ENCODE measurements at places on chromosomes 2 and 18.

DNA sequence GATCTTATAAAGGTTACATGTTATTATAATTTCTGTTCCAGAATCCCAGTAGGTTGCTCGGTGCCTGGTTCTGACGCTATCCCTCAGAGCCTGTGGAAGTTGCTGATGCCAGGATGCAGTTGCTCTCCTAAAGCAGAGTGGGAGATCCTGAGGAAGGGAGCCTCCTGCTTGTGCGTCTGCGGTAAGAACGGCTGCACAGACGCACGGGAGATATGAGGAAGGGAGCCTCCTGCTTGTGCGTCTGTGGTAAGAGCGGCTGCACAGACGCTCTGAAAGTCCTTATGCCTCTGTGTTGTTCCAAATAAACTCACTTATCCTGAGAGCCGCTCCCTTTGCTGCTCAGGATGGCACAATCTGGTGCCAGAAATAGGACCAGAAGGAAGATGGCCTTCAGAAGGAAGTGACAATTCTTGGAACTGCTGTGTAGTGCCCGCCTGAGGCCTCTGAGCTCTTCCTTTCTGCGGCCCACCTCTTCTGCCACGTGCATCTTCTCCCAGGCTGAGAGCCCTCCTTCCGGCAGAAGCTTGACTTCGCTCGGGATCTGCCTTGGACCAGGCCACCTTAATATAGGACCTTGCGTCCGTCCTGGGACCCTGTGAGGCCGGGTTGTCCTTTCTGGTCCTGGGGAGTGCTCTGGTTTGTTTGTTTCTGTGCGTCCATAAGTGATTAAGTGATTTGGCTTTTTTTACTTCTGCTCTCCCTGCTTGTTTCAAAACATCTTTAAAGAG is 89.5 kb downstream of the RTP5 start:
- no peak for DNase-seq

DNA sequence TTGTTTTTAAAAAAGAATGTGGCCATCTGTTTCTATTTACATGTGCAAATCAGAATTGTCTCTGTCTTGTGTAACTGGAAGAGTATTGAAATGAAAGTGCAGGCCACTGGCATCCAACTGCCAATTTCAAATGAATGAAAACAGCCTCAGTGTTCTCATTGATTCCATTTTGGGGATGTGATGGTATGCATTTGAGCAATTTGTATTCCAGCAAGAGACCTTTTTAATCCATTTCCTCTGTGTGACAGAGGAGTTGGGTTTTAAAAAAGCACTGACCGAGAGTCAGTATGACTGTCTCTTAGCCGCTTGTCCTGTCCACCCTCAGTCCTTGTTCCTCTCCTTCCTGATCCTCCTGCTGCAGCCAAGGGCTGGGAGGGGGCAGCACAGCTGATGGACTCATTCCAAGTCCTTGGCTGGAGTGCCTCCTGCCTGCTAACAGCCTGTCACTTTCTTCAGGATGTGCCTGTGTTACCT is 50.0 kb downstream of the ASAP2 start:
- no peak for DNase-seq

- DNase-seq, result no peak
Observed at GRCh38 chr2:240293557-240294461, 141.7 kb upstream of the GPC1 start.

DNA sequence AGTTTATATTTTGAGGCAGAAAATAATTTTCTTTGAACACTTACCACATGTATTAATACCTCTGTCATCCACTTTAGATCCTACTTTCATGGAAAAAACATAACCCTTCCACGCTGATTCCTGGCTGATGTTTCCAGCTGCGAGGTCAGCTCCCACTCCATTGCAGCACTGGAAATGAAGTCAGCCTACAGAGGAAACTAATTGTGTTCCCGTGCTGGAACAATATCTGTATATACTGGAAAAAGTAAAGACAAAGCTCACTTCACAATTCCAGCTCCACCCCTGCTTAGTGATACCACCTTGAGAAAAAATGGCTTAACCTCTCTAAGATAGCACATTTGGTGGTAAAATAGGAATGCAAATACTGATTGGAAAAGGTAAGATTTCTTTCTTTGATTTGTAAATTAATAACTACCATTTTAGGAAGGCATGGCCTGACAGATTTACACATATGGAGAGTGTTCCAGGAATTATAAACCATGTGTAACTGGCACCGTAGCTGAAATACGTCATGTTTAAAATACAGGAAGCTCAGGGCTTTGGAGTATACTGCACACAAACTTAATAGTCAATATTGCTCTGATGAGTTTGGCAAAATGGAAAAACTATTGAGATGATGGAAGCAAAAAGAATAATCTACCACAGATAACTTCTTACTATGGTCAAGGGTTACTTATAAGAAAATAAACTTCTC is 90.0 kb downstream of the TRIB2 start:
- no peak for DNase-seq

- DNase-seq, result no peak
Observed at GRCh38 chr2:26274058-26274613, 29.4 kb downstream of the HADHB start.

- no peak for DNase-seq
Observed at GRCh38 chr2:9029721-9030120, 26.2 kb upstream of the MBOAT2 start.

GRCh38 chr18:67710639-67711038 is 194.1 kb upstream of the DSEL start:
- no peak for DNase-seq

- DNase-seq, result no peak
Observed at GRCh38 chr18:32998285-32998684, 225.5 kb upstream of the KLHL14 start.

- DNase-seq, result no peak
Observed at GRCh38 chr2:124267794-124268193, 242.7 kb downstream of the CNTNAP5 start.

- no peak for DNase-seq
Observed at GRCh38 chr2:158179660-158180059, 78.0 kb downstream of the UPP2 start.

GRCh38 chr2:81481994-81482368 is 1177.4 kb upstream of the LRRTM1 start:
- no peak for DNase-seq

GRCh38 chr18:53153281-53153680 is 813.3 kb downstream of the DCC start:
- no peak for DNase-seq

DNA sequence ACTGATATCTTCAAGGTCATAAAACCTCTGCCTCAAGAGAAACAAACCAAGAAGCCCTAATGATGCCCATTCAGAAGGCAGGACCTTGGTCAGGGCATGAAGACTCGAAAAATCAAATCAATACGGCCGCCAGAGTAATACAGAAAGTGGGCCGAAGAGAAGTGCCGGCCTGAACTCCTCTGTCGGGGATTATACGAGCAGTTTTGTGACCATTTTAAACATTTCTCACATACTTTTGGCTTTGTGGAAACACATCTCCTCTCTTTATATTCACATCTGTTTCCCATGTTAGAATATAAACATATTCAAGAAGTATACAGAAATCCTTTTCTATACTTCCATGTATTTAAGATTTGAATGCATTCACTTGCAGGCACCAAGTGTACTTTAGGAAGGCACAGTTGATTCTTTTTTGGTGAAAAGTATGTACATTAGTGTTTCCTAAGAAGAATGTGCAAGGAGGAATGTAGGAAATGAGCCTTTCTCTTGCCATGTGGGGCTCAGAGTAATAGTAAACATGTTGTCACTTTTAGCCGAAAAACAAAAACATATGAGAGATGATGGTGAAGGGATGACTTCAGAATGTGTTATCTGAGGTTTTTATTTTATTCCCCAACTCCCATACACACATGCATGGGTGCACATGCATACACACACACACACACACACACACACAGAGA is 707.9 kb upstream of the ID2 start:
- DNase-seq, result no peak

DNA sequence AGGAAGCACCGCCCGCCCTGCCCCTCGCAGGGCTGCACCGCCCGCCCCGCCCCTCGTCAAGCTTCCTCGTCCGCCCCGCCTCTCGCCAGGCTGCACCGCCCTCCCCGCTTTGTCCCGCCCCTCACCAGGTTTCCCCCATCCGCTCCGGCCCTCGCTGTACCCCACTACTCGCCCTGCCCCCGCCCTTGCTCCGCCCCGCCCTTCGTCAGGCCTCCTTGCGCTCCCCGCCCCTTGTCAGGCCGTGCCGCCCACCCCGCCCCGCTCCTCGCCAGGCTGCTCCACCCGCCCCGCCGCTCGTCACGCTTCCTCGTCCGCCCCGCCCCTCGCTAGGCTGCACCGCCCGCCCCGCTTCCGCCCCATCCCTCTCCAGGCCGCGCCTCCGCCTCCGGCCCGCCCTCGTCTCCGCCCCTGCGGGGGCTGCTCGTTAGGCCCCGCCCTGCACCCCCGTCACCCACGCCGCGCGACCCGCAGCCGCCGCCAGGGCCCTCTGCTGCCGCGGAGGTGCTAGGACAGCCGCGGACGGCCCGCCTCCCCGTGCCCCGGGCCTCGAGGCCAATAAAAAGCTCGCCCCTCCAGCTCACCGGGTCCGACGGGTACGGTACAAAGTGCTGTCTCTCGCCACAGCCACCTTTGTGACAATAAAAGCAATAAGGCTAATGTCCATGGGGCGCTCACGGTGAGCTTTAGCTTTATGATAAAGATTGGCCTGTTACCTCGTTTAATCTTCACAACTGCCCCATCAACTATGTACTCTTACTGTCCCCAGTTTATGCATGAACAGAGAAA is 602 bp upstream of the DNPEP start:
- DNase-seq, result peak; percentile 100

DNA sequence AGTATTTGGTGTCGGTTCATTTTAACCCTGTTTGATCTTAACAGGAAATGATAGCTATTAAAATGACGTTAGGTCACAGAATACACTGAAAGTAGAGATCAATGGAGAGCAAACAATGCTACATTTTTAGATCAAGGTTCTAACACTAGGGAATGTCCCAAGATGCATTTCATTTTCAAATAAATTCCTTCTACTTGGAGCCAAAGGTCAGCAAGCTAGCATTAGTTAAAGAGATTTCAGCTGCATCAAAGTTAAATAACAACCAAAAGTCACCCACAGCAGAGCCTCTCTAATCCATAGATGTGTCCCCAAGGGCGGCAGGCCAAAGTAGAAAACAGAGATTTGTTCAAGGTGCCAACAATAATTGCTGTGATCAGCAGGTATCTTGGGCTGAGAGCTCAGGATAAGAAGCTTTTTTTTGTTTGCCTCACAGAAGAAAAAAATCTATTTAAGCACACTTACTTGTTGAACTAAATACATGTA is 1233.6 kb upstream of the TMEFF2 start:
- no peak for DNase-seq

DNA sequence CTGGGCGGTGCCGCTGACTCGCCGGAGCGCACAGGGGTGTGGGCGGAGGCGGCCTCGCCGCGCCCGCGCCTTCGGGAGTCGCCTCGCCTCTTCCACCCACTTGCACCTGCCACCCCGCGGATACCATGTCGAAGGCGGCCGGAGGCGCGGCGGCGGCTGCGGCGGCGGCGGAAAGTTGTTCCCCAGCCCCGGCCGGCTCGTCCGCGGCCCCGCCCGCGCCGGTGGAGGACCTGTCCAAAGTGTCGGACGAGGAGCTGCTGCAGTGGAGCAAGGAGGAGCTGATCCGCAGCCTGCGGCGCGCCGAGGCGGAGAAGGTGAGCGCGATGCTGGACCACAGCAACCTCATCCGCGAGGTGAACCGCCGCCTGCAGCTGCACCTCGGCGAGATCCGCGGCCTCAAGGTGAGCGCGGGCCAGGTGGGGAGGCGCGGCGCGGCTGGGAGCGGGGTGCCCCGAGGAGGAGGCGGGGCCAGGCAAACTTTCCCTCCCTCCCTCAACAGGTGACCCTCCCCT is 766 bp downstream of the CCDC85A start:
- no peak for DNase-seq

DNA sequence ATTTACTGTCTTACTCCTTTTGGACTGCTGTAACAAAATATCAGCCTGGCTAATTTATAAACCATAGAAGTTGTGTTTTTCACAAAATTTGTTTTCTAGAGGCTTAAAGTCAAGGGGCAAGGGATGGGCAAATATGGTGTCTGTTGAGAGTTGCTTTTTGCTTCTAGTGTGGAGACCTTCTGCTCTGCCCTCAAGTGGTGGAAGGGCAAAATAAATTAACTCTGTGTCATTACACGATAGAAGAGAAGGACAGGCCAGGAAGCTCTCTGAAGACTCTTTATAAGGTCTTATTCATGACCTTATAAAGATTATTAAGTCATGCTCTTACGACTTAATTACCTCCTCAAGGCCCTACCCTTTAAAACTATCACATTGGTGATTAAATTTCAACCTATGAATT is 181.2 kb upstream of the LRATD1 start:
- no peak for DNase-seq

DNA sequence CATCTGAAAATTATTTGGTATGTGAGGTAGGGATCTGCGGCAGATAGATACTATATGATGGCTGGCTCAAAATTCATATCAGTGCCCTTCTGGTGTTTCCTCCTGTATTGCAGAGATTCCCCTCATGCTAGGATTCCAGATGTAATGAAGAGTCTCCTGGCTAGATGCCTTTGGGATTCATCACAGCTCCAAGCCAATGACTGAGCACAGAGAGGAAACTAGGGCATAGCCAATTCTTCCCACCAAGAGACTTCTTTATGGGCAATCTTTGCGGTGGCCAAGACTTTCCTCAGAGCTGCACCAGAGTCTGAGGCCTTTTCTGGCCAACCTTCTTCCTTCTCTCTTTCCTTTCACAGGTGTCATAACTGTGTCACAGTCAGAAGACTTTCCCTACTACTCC is 25.5 kb upstream of the CIB4 start:
- DNase-seq, result no peak

- no peak for DNase-seq
Observed at GRCh38 chr2:216493334-216493685, 5.3 kb upstream of the RPL37A start.

- DNase-seq, result no peak
Observed at GRCh38 chr2:126963390-126963789, 64.7 kb downstream of the TEX51 start.

DNA sequence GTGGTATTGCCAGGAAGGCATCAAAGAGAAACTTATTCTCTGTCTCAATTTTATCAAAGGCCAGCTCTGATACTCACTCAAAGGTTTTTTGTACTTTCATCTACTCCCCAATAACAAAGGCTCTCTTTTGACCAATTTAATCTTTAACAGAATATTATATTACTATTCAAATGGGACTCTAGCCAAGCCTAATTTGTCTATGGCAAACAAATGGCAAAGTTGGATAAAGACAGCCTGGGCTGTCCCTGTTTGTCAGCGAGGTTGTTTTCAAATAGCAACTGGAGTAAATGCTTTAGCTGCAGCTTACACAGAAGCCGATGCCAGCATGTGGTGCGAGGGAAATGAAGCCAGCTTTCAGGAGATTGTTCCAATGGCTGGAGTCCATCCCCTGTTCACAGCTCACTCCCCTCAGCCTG is 80.1 kb upstream of the CTNNA2 start:
- DNase-seq, result no peak

GRCh38 chr18:58396966-58397365 is 231.9 kb downstream of the ALPK2 start:
- DNase-seq, result no peak

DNA sequence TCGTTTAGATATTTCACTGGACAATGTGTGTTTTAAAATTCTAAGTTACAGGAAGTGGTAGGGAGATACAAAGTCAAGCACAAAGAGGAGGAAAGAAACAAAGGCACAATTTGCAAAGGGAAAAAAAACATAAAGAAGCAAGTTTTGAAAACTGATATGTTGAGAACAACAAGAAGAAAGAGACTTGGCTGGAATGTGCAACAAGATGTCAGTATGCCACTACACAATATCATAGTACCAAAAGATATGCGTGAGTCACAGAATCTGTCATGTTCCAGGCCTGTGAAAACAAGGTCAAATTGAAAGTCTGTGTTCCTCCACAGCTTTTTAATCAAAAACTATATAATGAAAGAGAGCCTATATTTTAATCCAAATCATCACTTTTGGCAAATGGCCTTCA is 12.0 kb downstream of the EXOC6B start:
- no peak for DNase-seq
